ENCODE measurements at places on chromosomes 6 and 20.
A peak's percentile ranks its signal among the peaks of the same experiment; 100 is the strongest.

- no peak for DNase-seq
Measured at GRCh38 chr20:11807054-11808048, 110.3 kb upstream of the BTBD3 start.

GRCh38 chr6:163250116-163250515, 164.4 kb upstream of the QKI start:
- no peak for DNase-seq

- DNase-seq: no peak
Measured at GRCh38 chr6:153725456-153725855, 313.6 kb upstream of the OPRM1 start.

DNA sequence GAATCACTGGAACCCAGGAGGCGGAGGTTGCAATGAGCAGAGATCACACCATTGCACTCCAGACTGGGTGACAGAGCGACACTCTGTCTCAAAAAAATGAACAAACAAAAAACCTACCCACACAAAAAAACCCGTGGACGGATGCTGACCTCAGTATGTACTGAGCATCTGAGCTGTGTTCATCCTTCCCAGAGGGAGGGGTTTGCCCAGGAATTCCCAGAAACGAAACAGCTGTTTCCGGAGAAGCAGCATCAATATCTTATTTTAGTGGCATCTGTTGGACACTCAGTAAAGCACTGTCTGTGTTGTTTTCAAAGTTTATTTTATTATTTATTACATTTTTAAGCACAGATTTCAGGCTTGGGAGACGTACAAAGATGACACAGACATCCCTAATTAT, 18.7 kb downstream of the NANP start:
- DNase-seq: no peak

DNA sequence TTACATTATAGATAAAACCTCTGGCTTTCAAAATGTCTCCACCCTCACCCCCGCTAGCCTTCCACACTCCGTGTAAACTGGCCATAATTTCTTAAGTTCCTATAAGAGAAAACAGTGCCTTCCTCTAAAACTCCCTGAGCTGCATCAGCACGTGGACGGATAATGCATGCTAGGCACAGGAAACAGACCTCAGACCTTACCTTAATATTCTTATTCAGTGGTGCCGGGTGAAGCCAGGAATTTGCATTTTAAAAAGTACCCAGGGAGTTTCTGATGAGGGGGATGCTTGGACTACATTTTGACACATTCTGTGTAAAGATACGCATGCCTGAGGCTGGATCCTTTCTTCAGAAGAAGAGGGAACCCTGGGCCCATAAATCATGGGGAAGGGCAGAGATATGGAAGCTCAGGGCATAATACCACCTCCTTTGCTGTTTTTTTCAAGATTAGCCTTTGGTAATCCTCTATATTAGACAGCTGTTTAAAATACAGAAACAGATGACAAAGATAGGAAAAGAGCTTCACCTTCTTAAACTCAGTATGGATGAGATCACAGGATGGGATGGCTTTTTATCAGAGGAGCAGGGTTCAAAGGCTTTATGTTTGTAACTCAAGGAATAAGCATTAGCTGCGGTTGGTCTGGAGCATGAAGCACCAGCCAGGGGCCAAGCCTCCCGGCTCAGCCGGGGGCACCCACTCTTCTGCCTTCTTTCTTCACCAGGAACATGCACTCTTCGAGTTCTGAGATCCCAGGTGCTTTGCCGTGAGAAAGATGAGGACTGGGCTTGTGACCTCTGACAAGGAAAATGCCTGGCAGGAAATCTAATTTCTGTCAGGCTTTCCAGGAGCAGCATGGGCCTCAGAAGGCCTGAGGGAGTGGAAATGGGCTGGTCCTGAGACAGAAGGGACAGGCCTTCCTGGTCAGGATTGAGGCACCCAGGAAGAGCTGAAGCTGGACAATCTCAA, 218.1 kb upstream of the SOX4 start:
- DNase-seq: no peak

- no peak for DNase-seq
Measured at GRCh38 chr6:138493413-138493812, 5.9 kb downstream of the NHSL1 start.

DNA sequence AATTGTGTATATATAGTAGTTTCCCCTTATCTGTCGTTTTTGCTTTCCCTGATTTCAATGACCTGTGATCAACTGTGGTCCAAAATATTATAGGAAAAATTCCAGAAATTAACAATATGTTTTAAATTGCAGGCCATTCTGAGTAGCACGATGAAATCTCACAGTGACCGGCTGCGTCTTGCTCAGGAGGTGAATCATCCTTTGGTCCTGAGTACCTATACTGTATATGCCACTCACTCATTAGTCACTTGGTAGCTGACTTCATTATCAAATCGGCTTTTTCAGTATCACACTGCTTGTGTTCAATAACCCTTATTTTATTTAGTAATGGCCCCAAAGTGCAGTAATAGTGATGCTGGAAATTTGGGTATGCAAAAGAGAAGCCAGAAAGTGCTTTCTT, 728.3 kb upstream of the EYS start:
- no peak for DNase-seq

GRCh38 chr20:53080969-53081871, 109.1 kb downstream of the TSHZ2 start:
- no peak for DNase-seq

- DNase-seq: no peak
Measured at GRCh38 chr6:140078561-140079125, 704.2 kb upstream of the CITED2 start.

DNA sequence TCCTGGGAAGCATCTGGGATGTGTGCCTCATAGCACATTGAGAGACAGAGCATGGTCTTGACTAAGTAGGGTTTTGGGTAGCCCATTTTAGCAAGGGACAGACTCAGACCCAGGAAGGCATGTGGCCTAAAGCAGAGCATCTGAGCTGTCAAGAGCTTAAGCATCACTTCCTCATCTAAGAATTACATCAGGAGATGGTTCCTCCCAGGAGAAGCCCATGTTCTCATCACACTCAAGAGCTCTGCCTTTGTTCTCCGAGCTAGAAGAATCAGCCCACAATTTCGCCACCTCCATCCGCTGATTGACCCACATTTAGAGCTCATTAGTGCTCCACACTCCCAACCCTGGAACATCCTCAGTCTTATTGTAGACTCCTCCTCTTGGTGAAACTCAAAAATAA, 68.3 kb downstream of the NPEPL1 start:
- no peak for DNase-seq

DNA sequence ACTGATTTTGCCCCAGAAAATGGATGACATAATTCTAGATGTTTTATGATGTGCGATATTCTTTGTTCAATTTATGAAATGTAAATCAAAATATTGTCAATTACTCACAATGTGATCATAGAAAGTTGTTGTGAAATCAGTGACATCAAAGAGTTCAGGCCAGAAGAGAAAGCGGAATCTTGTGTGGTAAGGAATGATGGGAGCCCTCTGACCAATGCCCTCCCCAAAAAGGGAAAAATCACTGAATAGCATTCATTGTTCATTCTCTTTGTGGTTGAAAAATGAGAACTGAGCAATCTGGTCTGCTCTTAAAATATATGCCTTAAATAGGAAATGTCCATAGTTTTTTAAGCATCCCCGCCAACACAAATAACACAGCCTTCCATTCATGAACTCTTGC, 247.1 kb upstream of the GRIK2 start:
- DNase-seq: no peak

- DNase-seq: no peak
Measured at GRCh38 chr20:24017458-24017755, 28.8 kb upstream of the GGTLC1 start.

GRCh38 chr6:85460154-85460920, 10.5 kb downstream of the NT5E start:
- no peak for DNase-seq

DNA sequence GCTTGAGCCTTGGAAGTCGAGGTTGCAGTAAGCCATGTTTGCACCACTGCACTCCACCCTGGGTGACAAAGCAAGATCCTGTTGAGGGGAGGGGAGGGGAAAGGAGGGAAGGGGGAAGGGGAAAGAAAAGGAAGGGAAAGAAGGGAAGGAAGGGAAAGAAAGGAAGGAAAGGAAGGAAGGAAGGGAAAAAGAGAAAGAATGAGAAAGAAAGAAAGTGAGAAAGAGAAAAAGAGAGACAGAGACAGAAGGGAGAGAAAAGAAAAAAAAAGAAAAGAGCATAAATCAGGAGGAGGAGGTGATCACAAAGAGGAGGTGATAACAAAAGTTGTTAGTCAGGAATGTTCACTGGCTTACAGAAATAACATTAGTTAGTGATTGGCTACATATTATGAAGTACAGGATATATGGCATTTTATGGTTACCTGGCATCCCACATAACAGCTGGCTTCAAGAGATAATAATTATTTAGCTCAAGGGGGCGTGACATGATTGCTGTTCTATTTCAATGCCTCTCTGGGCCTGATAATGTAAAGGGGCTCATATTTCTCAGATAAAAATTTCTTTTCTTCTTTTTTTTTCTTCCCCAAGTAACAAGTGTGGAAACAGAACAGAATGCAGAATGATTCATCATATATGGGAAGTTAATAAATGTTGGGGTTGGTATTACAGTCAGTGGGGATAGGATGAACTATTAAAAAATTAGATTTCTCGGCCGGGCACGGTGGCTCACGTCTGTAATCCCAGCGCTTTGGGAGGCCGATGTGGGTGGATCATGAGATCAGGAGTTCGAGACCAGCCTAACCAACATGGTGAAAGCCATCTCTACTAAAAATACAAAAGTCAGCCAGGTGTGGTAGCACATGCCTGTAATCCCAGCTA, 27.1 kb downstream of the SAMHD1 start:
- DNase-seq: no peak

- no peak for DNase-seq
Measured at GRCh38 chr20:43244647-43245046, 54.9 kb upstream of the PTPRT start.

DNA sequence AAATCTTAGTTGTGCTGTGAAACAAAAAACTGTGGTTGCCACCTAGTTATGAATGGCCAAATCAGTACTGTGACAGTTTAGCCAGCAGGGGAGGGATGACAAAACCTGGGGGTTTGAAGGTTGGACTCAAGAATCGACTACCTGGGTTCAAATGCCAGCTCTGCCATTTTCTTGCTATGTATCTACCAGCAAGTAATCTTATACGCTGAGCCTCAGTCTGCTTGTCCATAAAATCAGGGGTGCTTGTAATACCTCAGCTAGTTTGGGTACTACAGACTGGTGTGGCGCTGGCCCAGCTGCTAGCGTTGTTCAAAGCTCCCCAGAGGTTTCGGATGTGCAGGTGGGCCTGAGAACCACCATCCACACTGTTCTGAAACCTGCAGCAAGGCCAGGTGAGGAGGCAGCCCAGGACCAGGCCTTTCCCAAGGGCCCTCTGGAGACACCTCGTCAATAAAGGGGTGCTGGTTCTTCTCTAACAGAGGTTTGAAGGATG, 40.4 kb downstream of the TRAM2 start:
- no peak for DNase-seq

DNA sequence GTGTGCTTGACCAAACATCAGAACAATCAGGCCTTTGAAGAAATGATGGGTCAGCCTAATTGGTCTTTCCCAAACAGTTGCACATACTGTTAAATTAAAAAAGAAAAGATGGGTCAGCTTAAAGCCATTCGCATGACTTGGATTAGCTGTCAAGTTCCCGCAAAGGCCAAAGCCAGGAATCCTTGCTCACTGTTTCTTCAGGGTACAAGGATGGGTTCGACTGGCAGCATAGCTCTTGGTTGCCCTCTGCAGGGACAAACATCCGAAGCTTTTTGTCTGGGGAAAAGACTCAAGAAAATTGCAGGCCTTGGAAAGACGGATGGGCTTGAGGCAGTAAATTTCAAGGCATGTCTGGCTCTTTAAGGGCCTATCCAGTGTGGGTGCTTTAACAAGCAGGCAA, 168.0 kb downstream of the HDGFL1 start:
- DNase-seq: no peak

DNA sequence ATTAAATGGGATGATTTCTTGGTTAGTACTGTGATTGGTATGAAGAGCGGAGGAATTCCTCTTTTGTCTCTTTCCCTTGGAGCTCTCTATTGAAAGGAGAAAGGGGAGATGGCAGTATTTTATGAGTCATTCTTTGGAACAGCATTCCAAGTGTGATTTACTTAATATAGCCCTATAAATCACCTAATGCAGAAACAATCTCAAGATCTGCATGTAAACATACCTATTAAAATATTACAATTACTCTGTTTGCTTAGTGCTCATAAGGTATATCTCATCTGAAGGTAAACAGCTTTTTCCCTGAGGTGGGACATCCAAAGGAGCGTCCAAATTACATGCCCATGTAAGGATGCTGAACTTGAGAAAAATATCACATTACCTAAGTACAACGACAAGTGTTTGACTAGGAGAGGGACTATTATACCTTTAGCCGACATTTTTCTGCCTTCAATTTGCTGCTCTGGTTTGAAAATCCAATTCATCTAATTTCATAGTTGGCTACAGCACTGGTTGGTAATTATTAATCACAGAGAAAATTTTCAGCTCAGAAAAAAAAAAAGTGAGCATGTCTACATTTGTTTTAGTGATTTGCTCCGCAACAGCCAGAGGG, 229.0 kb downstream of the FOXC1 start:
- no peak for DNase-seq

- DNase-seq: no peak
Measured at GRCh38 chr6:136563386-136564152, 13.3 kb upstream of the MAP7 start.

- DNase-seq: peak; percentile 26
Measured at GRCh38 chr6:1436334-1437306, 47.2 kb downstream of the FOXF2 start.

- DNase-seq: no peak
Measured at GRCh38 chr6:27517928-27518787, 45.3 kb upstream of the ZNF184 start.

GRCh38 chr6:81995548-81996289, 243.2 kb upstream of the TENT5A start:
- DNase-seq: no peak

DNA sequence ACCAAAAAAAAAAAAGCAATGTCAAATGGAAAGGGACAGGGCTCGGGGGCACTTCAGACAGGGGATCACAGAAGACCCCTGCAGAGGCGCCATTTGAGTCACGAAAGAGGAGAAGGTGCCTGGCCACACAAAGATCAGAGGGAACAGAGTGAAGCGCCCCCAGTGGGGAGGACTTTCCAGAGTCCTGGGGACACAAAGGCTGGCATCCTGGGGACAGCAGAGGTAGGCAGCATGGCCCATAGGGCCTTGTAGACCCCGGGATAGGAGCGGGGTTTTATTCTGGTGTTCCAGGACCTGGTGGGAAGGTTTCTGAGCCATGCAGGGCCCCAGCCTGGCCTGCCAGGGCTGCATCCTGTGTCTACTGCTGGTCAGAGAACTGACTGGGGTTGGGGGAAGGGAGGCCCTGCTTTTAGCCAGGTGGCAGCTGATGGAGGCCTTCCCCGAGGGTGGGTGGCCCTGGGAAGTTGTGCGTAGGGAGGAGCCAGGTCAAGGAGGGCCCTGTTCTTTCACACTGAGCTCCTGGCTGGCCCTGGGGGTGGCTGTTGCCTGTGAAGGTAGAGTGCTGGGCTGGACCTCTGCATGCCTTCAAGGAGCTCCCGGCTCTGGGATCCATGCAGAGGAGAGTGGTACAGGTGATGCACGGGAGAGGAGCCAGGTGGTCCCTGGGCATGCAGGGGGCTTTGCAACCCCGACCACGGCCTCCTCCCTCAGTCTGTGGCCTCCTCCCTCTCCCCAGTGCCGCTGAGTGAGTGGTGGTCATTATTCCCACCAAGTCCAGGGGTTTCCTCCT, 117.9 kb downstream of the CDH4 start:
- no peak for DNase-seq
